ENCODE measurements at places on chromosomes 7 and 10.

DNA sequence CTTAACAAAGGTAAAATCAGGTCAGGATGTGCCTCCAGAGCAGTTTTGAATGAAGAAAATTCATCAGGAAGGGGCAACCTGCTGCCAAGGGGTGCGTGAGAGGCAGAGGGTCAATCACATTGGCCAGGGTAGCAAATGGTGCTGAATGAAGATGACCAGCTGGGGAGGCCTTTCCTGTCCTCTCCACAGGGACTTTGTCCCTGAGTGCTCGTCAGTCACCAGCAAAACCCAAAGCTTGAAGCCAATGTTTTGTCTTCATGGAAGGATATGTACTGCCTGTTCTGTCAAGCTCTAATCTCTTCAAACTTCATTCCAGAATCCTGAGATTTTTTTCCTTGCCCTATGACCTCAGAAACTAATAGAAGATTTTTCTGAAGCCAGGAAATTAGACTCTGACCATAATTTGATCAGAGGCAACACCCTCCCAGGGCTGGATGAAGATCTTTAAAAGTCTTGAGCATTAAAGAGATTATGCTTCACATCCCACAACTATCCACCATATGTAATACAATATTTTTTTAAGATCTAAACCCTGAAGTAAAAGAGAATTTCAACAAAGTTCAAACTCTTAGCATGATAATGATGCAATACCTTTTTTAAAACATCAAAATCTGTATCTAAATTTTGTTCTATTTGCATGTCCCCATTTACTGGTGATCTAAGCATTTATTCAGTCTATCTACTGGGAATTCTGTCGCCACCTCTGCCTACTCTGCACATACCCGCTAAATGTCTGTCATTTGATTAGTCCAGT, 243.0 kb downstream of the SNX13 start:
- no peak for DNase-seq

- DNase-seq = no peak
Measured at GRCh38 chr10:106643473-106643872, 521.0 kb downstream of the SORCS1 start.

DNA sequence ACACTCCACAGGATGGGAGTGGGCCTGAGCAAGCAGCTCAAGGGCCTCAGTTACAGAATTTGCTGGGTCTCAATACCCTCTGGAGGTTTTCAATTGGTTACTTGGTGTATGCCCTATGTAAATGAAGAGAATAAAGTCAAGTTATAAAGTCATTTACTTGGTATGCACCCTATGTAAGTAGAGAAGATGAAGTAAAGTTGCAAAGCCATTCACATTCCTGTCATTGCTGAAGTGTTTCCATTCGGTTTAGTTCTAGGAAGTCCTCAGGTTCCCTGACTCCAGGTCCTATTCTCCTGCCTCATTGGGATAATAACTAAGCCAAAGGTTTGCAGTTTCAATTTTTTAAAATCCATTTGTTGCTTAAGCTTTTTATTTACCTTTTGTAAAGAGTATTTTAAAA, 272.6 kb upstream of the NPSR1 start:
- no peak for DNase-seq

- no peak for DNase-seq
Measured at GRCh38 chr10:21515361-21516241, 9.9 kb downstream of the SKIDA1 start.

DNA sequence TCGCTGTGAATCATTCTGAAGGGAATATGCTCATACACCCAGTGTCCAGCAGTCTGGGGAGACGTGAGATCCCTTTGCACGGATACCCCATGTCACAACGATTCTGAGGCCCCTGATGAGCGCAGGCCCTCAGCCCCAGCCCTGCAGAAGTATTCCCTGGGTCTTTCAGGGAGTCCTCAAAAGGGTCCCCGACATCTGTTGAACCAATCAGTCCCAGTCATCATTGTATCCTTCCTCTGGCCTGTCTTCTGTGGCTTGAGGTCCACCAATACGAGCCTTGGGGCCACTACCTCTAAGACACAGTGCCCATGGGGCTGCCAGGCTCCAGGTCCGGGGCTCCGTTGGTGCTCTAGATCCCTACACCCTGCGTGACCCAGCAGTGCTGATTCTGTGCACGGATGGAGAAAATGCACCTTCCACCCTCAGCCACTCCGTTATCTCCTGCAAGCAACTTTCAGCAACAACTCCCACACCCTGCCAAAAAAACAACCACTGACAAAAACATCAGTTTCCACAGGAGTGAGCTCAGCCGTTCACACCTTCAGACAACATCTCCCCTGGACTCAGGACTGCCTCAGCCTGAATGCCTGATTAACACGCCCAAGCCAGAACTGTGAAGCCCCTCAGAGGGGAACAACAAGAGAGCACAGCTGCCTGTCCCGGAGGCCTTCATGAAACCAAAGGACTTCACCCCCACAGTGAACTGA, 46.9 kb upstream of the KDM7A start:
- no peak for DNase-seq

- peak; percentile 29 for DNase-seq
Measured at GRCh38 chr7:28405662-28406061, 6.7 kb upstream of the CREB5 start.

DNA sequence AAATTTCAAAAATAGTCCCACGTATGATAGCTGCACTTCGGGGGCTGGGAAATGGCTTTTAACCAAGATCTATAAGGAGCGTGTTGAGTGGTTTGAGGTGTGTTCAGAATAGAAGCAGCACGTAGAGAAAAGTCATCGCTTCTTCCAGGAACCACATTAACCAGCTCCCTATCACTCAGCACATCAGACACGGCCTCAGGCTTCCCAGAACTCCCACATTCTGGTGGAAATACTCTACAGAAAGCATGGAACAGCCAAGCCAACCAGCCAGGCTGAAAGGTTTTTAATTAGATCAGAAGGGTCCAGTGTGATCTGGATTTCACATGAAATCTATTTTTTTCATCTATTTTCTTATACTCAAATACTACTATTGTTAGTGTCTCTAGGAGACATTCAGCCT, 231.5 kb upstream of the NRP1 start:
- no peak for DNase-seq
